Motor neuron (in vitro differentiated cells): ENCODE measurements at places on chromosomes 6 and 20. TPM values are rescaled to one million over a fixed set of nuclear protein-coding genes. Genes with fewer than 3 reads are reported as not detected.
A peak's percentile ranks its signal among the peaks of the same experiment; 100 is the strongest.

The C20orf144 gene
- 1.4 and 1.5 TPM in 2 replicates for total RNA-seq

The GSS gene
- total RNA-seq, result 23.2 and 24.7 TPM in 2 replicates

The CRISP3 gene
- total RNA-seq, result not detected in 2 replicates

The PTCRA gene
- not detected in 2 replicates for total RNA-seq

The BPIFB6 gene
- total RNA-seq, result not detected in 2 replicates

The PPP1R3G gene
- total RNA-seq, result 0.79 and 1.1 TPM in 2 replicates

The CDH22 gene
- total RNA-seq, result 0.11 and 0.36 TPM in 2 replicates

DNA sequence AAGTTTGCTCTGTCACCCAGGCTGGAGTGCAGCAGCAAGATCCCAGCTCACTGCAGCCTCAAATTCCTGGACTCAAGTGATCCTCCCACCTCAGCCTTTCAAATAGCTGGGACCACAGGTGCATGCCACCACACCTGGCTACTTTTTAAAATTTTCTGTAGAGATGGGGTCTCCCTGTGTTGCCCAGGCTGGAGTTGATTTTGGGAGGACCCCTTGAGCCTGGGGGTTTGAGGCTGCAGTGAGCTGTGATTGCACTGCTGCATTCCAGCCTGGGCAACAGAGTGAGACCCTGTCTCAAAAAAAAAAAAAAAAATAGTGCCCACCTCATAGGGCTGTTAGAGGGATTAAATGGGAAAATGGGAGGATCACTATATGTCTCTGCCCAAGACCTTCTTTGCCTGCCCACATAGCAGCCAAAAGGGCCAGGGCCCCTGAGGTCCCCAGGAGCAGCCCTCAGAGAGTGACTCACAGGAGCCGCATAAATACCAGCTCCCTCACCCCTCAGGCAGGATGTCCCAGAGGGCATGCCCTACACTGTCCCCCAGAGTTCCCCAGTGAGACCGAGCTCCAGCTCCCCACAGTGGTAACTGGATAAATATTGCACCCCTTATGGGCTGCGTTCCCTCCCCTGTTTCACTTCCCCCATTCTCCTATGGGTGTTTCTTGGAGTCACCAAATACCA, 11.7 kb upstream of the MDGA1 start:
- no peak for ATAC-seq

GRCh38 chr6:100592929-100593328, 128.2 kb upstream of the SIM1 start:
- ATAC-seq, result no peak

- no peak for ATAC-seq
Measured at GRCh38 chr6:167736486-167737204, 90.1 kb upstream of the AFDN start.

DNA sequence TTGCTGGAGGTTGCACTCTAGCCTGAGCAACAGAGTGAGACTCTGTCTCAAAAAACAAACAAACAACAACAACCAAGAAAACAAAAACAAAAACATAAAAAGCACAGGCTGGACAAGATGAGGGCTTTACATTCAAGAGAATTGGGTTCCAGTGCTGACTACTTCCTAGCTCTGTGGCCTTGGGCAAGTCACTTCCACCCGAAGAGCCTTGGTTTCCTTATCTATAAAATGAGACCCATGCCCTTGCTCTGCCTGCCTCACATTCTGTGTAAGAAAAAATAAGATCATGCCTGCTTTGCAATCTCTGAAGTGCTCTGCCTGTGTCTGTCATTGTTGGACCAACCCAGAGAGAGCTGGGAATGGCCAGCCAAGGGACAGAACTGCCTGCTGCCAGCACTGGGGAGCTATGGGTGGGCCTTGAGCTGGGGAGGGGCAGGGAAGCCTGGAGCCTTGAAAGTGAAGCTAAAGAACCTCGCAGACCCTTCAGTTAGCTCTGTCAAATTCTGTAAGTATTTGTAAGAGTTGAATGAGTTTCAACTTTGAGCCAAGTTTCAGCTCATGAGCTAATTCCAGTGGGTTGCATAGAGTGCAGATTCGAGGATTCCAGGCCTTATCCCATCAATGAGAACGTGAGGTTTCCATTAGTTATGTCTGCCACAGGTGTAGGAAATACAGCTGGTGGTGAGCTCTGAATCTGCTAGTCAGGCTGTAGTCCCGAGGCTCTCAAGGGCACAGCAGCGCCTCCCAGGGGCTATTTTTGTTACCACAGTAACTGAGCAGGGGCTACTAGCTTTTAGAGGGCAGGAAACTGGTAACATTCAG, 93.2 kb downstream of the DLGAP4 start:
- peak; percentile 27 for ATAC-seq

GRCh38 chr6:13673825-13674444, 37.7 kb downstream of the RANBP9 start:
- ATAC-seq, result no peak

DNA sequence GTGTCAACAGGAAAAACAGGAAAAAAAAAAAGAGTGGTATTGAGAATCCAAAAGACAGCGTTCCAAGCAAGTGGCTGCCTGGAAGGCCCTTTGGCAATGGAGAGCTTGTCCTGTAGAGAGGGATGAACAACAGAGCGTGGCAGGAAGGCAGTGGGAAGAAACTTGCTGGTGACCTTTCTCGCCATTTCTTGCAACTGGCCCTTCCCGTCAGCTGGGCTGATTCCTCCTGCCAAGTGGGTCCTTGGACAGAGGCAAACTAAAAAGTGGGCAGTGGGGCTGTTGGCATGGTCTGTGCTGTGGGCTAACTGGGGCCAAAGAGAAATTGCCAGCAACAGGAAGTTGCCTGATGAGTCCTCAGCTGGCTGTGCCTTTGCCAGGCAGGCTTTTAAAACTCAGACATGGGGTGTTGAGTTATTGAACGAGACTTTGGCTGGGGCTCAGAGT, 43.9 kb upstream of the CLDN20 start:
- no peak for ATAC-seq

DNA sequence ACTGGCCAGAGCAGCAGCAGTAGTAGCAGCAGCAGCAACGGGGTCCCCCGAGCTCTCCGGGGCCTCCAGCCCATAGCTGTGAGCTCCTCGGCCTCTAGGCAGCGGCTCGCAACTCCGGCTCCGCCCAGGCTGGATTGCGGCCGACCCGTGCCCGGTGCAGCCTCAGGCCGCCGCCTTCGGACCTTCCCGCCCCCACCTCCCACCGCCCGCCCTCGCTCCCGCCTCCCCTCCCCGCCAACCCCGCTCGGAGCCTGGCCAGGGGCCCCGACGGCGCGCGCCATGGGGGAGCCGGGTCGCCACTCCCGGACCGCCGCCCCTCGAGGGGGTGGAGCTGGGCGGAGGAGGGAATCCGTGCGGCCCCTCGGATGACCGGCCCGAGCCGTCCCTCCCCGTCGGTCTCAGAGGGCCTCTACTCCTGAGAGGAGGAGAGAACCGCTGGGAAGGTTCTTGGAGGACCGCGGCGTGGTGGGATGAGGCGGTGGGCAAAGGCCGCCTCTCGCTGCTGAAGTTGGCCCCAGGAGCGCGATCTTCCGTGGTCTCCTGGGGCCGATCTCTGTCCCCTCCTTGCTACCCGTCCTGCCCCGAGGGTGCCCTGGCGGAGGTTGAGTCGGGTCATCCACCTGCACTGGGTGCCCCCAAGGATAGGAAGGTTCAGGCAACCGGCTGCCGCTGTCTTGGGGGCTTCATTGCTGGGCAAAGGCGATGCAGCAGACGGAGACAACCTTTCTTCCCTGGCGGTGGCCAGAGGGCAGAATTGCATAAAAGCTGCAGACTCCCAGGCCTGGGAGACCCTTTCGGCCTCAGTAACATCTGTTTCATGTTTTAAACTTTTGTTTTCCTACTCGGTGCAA, at the start of gene ADAM33:
Gene ADAM33 (minus strand): TSS at position 80 of the 851 bp plus-strand sequence. CDS start 6 bp downstream, at position 74.
- peak; percentile 54 for ATAC-seq

DNA sequence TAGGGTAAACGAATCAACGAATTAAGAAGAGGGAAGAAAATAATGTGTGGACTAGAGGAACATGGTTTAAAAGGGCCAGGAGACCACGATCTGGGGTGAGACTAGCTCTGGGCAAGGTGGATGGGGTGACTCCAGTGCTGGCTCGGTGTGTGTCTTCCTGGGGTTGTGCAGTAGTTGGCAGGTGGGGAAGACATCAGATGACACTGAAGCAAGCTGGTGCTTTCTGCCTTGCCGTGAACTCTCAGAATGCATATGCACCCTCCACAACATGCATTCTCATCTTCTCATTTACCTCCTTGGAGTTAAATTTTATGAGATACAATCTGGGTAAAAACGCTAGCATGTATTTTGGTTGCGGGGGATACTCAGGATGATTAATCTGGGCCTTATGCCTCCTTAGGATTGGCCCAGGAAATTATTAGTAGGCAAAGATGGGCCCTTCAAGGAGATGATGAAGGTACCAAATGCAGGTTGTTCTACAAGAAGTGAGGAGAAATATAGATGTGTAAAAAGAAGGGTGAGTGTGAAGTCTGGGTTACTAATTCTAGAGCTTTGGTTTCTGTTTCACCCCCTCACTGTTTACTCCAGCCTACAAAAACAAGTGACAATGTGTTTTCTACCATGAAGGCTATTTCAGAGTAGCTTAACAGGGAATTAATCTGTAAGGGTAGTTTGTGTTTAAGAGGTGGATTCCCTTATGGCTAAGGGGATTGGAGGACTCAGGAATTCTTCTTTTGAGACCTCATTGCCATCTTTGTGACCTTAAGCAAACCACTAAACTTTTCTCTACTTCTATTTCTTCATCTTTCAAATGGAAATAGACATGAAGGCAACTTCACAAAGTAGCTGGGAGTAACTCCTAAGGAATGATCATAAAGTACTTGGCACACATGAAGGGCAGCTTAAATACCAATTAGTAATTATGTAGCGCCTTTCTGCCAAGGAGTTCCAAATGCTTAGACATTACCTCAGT, 71.0 kb upstream of the SUPT3H start:
- no peak for ATAC-seq

DNA sequence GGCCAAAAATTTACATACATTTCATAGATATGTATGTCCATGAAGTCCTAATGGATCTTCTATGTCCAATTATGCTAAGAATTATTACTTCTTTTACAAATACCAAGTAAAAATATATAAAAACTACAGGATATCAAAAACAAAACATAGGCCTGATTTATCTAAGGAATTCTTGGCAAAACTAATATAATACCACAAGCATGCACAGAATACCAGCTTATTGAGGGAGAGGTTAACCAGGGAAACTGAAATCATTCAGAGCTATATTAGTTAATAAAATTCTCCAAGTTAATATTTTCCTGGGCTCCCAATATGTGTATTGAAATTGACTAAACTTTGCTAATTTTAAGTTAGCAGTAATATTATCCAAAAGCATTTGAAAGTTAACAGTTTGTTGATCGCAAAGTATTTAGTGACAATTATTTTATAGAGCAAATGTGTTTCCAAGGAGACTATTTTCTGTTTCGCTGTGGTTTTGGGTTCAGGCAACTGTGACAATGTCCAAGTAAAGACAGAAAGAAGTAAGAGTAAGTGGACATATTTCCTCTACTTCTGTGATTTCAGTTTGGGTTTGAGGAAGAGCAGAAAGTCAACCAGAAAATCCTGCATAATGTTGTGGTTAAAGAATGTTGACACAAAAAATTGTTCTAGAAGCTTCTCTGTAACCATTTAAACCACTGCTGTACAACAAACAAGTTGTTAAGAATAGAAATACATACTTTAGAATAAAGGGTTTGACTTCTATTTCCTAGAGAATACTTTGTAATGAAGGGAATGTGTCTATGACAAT, 167.4 kb downstream of the COL21A1 start:
- ATAC-seq, result no peak

DNA sequence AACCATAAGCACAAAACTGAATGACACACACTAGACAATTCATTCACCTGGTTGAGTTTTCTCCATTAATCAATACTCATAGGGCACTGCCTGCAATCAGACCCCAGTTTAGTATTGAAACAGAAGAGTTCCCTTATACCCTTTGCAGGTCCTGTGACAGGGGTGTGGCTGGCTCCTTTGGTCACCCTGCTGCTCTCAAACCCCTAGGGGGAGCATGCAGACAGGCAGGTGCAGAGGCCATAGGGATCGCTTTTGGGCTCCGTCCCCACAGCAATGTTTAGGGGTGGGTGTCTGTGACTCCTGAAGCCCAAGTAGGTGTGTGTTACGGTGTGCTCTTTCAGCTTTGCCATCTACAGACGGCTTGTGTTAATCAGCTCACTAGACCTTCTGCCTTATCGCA, 210.4 kb downstream of the CENPW start:
- no peak for ATAC-seq

GRCh38 chr6:8269872-8270454, 165.4 kb downstream of the SLC35B3 start:
- no peak for ATAC-seq

DNA sequence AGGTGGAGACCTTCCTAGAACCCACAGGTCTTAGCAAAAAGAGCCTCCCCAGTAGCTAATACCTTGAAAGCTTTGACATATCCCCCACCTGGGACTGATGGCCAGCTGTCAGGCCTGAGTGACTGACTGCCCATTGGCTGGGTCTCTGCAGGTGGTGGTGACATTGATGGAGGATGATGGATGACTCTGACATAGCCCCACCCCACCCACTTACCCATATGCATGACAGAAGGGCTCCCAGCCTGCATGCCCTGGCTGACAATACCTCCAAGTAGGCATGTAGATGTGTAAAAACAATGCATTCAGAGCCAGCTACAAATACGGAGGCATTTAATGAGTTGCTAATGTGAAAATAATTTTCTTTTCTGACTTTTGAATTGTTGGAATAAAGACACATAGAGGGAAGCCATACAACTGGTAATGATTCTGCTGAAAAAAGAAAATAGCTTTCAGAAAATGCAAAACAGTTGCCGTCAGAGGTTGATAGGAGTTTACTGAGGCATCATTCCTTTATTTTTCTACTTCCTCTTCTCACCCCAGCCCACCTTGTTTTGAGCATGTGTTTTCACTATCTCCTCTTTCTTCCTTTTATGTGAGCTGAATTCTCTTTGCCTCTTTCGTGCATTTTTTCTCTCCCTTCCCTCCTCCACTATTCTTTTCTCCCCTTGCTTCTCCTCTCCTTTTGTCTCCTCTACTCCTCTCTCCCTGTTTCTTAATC, 70.6 kb downstream of the OLIG3 start:
- peak; percentile 93 for ATAC-seq

- ATAC-seq, result peak; percentile 63
Measured at GRCh38 chr6:132798869-132799538, 567 bp upstream of the SLC18B1 start.

DNA sequence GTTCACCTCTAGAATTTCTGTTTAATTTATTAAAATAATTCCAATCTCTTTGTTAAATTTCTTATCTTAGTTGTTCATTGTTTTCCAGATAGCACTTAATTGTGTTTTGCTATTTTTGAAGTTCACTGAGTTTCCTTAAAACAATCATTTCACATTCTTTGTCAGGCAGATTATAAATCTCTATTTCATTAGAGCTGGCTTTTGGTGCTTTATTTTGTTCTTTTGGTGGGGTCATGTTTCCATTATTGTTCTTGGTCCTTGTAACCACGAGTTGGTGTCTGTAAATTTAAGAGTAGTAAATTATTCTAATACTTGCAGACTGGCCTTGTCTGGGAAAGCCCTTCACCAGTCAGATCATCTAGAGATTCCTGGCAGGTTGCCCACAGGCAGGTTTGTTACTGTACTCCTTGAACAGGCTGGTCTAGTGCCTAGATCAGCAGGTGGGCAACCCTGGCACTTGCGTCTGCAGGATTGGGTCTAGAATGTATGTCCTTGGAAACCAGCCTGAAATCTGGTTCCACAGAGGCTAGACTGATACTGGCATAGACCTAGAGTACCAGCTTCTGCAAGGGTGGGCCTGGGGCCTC, 110.4 kb downstream of the ADGB start:
- ATAC-seq, result no peak

- ATAC-seq, result peak; percentile 64
Measured at GRCh38 chr6:89411145-89412070, 665 bp downstream of the RRAGD start.
